ENCODE measurements at places on chromosomes 7 and 10.

DNA sequence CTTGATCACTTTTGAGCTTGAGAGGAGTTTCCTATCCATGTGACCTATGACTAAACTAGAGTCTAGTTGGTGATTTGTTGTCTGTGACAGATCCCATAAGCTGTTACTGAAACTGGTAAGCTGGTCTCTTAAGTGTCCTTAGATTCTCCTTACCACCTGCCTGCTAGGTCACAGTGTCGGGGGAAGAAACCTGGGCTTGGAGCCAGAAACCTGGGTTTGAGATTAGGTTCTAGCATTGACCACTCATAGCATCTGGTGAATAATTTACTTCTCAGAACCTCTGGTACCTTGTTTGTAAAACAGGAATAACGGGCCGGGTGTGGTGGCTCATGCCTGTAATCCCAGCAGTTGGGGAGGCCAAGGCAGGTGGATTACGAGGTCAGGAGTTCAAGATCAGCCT lies 21.8 kb upstream of the ITPRID1 start:
- no peak for DNase-seq

- DNase-seq: no peak
Measured at GRCh38 chr10:79004311-79004710, 64.5 kb upstream of the ZMIZ1 start.

DNA sequence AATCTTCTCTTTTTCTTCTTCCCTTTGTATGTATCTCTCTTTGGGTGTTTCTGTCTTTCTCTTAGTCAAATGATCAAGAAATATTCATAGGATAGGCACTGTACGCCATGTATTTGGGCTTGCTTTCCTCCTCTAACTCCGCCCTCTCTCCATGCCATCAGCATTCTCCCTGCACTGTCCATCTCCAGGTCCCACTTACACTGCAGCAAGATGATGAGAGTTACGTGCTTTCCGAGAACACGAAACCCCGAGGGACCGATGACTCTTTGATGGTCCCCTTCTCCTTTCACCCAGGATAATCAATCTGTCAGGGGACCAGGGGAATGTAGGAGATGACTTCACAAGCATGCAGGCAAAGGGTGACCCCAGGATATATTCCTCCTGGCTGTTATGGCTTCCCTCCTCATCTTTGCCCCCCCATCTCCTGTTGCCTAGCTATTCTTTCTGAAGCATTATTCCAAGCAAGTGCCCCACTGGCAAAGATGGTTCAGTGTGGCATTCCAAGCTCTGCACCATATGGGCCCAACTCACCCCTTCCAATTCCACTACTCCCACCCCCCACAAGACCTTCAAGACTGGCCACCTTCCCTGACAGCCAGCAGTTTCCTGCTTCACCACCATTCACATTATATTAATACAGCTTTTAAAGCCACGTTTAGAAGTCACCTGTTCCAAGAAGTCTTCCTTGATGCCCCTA lies 40.0 kb downstream of the HIF1AN start:
- no peak for DNase-seq

DNA sequence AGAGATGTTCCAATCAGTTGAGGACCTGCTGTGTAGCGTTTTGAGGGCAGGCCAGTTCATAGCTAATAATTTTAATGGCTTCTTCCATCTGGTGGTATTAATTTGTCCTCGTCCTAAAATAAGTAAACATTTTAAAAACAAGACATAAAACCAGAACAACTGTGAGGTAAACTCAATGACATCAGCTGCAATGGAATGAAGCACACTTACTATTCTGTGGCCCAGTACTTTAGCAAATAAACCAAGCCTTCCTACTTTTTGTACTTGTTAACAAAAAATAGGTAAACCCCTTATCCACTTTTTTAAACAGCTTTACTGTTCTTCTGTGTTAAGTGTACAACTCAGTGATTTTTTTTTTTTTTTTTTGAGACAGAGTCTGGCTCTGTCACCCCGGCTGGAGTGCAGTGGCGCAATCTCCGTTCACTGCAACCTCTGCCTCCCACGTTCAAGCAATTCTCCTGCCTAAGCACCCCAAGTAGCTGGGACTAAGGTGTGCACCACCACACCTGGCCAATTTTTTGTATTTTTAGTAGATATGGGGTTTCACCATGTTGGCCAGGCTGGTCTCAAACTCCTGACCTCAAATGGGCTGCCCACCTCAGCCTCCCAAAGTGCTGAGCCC lies 28.9 kb upstream of the FZD1 start:
- DNase-seq: no peak

GRCh38 chr7:151273651-151274390 lies 25.3 kb upstream of the SMARCD3 start:
- no peak for DNase-seq

DNA sequence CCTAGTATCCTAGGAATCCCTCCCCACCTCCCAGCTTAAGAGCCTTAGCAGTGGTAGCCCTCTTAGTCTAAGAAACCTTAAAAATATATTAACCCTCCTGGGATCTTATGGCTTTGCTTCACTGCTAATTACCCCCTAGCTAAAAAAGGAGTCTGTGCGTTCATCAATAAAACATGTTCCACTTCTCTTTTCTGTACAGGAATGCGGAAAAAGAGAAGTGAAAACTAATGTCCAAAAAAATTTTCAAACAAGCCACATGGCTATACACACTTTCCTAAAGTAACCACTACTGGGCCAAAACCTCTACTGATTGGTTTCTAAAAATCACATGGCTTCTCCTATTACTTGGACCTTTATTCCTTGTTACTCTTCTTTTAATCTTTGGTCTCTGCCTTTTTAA lies 667.1 kb upstream of the LRRTM3 start:
- no peak for DNase-seq

GRCh38 chr10:119642556-119643111 lies 8.5 kb upstream of the BAG3 start:
- no peak for DNase-seq

DNA sequence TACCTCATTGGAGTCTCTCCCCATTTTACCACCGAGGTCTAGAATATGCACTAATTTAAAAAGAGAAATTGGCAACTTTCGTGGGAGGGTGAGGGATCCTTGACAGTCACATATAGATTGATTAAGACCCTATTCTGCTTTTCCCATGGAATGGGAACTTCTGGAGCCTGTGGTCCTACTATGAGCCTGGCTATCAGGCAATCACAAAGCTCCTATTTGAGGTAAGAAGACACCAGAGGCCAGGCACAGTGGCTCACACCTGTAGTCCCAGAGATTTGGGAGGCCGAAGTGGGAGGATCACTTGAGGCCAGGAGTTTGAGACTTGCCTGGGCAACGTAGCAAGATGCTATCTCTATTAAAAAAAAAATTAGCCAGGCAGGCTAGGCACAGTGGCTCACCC lies 104.7 kb upstream of the CCNY start:
- no peak for DNase-seq

GRCh38 chr10:824497-824896 lies 107.0 kb downstream of the LARP4B start:
- no peak for DNase-seq

DNA sequence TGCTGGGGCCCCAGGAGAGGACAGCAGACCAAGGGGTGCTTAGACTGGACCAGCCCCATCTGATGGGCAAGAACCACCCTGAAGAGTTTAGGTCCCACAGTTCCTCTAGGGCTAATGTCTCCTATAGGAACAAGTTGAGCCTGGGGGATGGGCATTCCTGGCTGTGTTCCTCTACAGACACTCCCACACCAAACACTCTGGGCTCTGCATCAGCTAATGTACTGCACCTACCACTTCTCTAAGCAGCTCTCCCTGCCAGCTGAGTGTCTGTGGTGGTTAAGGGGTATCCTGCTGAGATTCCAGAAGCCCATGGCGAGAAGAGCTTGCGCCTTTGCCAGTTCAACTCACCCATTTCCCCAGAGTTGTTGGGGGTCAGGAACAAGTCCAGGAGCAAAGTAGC lies 284.1 kb upstream of the CSTF2T start:
- no peak for DNase-seq

GRCh38 chr10:110836706-110837105 lies 35.0 kb upstream of the PDCD4 start:
- DNase-seq: no peak

GRCh38 chr10:35896001-35896400 lies 253.9 kb upstream of the FZD8 start:
- DNase-seq: no peak

DNA sequence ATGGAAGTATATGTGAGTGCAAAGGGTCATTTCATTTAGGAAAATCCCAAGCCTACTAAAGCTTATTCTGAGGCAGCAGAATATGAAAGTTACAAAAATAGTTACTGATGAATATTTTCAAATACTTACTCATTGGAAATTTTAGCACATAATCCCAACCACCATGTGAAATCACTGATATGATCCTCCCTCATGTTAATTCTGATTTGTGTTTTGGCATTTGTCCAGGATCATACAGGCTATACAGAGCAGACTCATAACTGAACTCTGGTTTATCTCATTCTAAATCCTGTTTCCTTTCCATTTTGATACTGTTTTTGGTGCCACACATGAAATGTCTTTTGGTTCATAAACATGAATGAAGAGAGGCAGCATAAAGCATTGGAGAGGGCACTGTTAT lies 3.4 kb upstream of the FAM24B start:
- no peak for DNase-seq

GRCh38 chr7:128115821-128116723 lies 84.8 kb upstream of the LRRC4 start:
- DNase-seq: no peak

DNA sequence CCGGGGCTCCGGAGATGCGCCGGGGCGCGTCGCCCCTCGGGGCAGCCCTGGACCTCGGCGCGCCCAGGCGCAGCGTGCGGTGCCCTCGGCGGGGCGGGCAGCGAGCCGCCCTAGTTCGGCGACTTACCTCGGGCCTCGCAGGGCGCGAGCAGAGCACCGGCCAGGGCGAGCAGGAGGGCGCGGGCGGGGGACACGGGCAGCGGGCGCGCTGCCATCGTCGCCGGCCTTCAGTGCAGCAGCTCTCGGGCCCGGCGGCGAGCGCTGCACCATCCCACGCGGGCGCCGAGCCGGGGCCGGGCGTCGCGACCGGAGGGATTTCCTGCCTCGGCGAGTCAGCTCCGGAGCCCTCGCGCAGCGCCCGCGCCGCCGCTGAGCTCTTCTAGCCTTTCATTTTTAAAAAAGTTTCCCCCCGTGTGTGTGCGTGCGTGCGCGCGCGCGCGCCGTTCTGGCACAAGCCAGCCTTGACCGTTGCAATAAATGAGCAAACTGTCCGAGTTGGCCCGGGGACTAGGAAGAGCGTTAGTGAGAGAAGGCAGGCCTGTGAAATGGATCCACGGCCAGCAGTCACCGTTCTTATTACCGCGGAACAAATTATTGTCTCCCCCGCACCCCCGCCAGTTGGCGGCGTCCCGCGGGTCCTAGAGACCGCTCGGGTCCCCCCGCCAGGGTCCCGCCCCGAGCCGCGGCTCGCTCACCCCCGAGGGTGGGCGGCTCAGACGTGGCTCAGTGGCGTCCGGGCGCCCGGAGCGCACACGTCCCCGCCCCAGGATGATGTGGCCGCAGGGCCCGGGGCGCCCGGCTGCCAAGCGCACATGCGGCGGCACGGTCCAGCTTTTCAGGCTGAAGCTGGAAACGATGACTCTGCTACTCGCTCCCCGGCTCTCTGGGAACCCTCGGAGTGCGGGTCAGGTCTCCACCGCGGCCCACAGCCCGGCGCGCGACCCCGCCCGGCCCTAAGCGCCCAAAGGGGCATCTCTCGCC lies at the start of gene ADAM12:
ADAM12 (minus strand) TSS at position 547 of the 981 bp plus-strand sequence; CDS start at position 215, 332 bp downstream.
- DNase-seq: no peak

- no peak for DNase-seq
Measured at GRCh38 chr10:80272793-80273522, 16.5 kb downstream of the MAT1A start.

DNA sequence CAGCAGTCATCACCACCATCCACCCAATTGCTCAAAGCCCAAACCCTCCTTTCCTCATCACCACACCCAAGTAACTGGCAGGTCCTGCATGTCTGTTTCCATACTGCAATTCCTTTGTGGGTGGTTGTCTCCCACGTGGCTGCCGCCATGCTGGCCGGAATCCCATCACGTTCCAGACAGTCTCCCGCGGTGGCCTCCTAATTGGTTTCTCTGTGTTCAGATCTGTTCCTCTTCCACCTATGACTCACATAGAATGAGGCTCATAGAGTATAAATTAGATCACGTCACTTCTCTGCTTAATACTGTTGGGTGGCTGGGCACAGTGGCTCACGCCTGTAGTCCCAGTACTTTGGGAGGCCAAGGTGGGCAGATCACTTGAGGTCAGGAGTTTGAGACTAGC lies 813.0 kb downstream of the TYW1 start:
- DNase-seq: no peak

DNA sequence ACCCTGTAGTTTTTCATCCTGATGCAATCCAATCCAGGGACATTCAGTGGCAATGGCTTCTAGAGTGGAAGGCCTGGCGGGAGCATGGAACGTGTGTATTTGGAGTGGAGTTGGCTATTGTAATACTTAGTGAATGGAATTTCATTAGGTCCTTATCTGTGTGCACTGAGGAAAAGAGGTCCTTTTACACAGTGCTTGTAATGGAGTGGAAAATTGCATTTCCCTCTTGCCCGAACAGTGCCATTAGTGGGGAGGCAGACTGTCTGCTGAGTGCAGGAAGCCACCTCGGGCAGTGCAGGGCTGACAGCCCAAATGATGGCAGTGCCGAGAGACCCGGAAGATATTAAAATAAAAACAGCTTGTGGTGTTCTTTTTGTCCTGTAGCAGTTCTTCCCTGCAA lies 786.6 kb downstream of the LRMDA start:
- no peak for DNase-seq

DNA sequence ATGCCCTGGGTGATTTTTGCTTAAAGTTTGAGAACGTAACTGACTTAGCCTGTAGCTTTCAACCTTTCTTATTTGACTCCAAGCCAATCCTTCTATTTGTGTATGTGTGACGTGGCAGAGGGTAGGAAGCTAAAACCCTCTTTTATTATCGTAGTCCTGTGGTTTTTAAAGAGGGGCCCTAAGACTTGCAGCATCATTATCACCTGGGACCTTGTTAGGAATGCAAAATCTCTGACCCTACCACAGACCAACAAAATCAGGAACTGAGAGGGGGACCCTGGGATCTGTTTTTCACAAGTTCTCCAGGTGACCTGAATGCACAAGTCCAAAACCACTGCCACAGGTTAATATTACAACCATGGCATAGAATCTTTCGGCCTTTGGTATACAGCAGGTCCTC lies 80.1 kb downstream of the OSBPL3 start:
- no peak for DNase-seq

- no peak for DNase-seq
Measured at GRCh38 chr10:79145517-79146470, 77.0 kb downstream of the ZMIZ1 start.

DNA sequence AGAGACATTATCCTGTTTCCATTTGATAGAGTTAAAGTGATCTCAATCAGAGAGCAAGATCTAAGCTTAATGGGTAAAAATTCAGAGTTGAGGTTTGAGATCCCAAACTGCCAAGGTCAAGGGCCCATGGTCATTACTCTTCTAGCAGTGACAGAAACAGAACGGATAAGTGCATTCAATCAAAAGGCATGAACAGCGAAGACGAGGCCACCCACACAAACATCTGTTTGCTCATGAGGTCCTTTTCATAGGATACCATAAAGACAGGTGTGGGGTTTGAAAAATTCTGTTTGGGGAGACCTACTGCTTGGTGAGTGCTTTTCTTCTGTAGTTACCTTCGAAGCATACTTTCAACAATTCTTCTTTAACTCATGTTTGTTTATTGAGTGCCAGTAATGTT lies 58.3 kb downstream of the SEMA3C start:
- no peak for DNase-seq
